Activated T-cell treated with anti-CD3 and anti-CD28 coated beads for 4 hours (primary cell): ENCODE measurements at places on chromosomes 11 and 22.
A peak's percentile ranks its signal among the peaks of the same experiment; 100 is the strongest.

GRCh38 chr11:31790649-31791048, 20.5 kb downstream of the PAX6 start:
- DNase-seq: no peak

DNA sequence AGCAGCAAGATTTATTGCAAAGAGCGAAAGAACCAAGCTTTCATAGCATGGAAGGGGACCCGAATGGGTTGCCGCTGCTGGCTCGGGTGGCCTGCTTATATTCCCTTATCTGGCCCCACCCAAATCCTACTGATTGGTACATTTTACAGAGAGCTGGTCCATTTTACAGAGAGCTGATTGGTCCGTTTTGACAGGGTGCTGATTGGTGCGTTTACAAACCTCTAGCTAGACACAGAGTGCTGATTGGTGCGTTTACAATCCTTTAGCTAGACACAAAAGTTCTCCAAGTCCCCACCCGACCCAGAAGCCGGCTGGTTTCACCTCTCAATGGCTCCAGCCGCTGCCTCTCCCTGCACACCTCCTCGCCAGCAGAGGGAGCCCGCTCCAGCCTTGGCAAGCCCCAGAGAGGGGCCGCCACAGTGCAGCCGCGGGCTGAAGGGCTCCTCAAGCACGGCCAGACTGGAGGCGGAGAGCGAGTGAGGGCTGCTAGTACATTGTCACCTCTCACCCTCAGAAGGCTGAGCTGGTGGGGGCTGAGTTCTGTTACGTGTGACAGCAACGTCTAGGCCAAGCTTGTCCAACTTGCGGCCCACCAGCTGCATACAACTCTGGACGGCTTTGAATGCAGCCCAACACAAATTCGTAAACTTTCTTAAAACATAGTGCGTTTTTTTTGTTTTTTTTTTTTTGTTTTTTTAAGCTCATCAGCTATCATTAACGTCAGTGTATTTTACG, 8.7 kb downstream of the PTH start:
- peak; percentile 53 for DNase-seq

DNA sequence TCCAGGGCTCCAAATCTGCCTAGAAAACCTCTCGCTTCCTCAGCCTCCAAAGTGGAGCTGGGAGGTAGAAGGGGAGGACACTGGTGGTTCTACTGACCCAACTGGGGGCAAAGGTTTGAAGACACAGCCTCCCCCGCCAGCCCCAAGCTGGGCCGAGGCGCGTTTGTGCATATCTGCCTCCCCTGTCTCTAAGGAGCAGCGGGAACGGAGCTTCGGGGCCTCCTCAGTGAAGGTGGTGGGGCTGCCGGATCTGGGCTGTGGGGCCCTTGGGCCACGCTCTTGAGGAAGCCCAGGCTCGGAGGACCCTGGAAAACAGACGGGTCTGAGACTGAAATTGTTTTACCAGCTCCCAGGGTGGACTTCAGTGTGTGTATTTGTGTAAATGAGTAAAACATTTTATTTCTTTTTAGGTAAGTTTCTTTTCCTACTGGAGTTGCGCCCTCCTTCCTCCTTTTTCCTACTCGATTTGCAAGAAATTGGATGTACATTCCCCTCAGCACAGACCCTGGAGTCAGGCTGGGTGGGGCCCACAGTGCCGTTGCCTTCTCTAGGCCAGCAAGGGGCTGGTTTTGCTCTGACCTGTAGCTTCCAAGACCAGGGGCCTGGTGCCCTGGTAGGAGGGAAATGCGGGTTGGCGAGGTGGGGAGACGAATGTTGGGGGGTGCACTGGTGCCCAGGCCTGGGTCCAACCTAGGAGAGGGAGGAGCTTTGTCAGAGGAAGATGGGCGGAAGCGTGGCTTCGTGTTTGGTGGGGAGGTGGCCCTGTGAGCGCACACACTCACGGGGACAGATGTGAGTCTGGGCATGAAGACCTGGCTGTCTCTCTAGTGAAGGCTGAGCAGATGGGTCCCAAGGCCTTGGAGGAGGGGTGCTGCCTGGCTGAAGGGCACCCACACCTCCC, 50.6 kb downstream of the ST14 start:
- DNase-seq: no peak

DNA sequence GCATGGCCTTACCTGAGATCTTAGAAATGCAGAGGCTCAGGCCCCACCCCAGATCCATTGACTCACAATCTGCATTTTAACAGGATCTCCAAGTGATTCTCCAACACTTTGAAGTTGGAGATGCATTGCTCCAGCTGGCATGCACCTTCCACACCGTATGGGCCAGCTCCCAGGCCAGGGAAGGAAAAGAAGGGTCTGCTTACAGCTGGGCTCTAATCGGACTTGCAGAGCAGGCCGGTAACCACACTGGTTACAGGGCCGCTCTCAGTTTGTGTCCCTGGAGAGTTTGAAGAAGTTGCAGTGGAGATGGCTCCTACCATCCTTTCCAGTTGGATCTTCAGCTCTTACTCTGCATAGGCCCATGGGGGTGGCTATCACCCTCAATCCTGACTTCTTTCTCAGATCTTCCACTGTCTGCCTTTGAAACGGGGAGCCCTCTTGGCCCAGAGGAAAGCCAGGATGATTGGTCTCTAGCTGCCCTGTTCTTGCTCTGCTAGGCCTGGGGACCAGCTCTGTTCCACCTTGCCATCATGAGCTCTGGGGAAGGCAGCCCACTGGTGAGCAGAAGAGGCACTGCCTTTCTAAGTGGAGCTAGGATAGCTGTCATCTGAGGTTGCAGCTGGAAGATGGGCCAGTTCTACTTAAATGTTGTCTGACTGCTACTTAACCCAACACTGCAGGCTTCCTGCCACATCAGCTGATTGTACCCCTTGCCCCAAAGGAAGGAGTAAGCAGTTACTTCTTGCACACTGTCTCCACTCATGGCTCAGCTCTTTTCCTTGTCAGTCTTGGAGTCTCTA, 105.6 kb upstream of the NAV2 start:
- no peak for DNase-seq

DNA sequence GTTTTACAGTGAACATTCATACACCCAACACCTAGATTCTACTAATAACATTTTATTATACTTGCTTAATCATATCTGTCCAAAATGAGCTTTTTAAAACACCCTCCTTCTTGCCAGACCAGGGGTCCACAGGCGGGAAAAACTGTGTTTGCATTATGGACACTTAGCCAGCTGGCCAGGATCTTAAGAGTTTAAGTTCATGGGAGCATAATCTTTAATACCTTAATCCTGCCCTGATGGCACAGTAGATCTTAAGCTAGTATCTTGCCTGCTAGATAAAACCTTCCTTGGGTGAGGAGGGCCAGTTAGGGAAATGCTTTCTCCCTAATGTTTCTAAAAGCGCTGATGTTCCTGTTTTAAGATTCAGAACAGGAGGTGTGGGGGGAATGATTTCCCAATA, 13.1 kb upstream of the CCDC134 start:
- DNase-seq: no peak

DNA sequence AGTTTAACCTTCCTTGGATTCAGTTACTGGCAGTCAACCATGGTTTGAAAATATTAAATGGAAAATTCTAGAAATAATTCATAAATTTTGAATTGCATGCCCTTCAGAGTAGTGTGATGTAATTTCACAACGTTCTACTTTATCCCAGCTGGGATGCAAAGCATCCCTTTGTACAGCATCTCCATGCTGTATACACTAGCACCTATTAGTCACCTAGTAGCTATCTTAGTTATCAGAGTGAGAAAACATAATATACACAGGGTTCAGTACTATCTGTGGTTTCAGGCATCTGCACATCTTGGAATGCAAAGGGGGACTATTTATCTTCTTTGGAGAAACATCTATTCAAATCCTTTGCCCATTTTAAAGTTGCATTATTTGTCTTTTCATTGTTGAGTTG, 30.8 kb downstream of the CBL start:
- DNase-seq: no peak

GRCh38 chr22:47032956-47033647, 270.7 kb downstream of the TBC1D22A start:
- no peak for DNase-seq

DNA sequence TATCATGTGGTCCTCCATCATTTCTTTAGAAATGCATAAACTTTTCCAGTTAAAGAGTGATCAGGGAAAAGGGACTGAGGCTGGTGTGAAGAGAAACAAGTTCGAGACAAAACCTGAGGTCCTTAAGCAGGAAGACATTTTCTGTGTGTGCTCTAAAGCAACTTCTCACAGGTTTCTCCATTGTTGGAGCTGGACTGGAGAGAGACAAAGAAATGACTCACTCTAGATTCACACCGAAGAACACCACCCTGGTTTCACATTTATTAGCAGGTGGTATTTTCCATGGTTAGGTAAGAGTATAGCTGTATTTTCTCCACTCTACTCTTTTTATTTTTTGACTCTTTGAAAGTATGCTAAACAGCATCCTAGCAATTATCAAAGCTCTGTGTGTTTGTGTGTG, 736.4 kb downstream of the KCNA4 start:
- DNase-seq: no peak

DNA sequence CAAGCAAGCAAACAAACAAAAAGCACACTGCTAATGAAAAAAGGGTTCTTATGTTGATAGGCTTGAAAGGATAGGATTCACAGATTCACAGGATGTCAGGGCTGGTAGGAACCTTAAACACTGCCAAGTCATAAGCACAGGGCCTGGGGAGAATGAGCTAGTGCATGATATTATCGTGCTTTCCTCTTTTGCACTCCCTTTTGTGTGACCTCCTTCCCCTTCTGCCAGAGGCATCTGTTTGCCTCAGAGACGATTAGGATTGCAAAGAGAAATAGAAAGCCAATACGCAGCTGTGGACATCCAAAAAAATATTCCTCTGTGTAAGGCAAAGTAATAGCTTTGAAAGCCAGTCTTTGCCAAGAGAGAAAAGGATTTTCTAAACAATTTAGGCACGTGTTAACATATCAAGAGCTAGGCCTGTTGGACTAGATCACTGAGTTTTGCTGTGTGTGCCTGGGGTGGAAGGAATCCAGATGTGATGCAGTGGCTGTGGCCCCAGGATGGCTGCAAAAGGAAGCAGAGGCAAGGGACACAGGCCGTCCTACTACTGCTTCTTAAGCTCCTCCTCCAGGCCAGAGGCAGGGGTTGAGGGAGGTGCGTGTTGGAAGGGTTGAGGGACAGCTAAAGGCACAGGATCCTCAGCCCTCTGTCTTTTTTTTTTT, 30.6 kb downstream of the MCHR1 start:
- DNase-seq: no peak

DNA sequence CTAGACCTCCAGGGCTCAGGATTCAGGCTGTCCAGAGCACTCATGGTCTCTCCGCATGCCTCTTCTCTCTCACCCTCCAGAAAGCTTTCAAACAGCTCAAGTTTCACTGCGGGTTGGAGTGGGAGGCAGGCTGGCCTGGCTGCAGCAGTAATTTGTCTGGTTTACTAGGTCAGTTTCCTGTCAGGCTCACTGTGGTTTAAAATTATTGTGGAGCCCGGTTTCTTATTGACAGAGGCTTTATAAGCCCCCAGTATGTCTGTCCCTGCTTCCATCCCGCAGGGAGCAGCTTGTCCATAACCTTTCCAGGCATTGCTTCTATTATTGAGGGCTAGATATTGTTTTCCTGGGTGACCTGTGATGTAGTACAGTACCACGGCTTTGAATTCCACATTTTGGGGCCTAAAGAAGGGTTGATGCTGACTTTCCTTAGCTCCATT, 235.3 kb upstream of the SORL1-AS1 start:
- no peak for DNase-seq

DNA sequence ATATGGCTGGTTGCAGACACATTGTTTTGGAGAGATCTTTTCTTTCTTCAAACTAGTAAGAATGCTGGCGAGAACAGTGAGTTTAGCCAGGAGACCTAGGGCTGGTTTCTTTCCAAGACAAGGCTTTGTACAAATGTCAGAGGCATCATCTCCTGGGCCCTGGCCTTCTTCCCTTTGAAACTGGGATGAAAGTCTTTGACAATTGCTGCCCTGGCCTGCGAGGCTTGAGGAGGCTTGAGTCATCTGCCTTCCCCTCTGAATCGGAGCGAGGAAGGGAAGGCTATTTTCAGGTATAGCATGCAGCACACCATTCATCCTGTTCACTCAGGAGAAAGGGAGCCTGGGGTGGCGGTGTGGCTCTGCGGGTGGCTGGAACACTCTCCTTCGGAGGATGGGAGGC, 21.5 kb upstream of the PARVG start:
- no peak for DNase-seq

GRCh38 chr11:129895126-129896041, at the start of gene NFRKB:
Gene NFRKB, minus strand, starts transcription at chr11:129895578. Its CDS starts 2,729 bp downstream, at chr11:129892849.
- DNase-seq: peak; percentile 86

- DNase-seq: no peak
Observed at GRCh38 chr22:30879415-30879797, 89.2 kb downstream of the MORC2 start.

DNA sequence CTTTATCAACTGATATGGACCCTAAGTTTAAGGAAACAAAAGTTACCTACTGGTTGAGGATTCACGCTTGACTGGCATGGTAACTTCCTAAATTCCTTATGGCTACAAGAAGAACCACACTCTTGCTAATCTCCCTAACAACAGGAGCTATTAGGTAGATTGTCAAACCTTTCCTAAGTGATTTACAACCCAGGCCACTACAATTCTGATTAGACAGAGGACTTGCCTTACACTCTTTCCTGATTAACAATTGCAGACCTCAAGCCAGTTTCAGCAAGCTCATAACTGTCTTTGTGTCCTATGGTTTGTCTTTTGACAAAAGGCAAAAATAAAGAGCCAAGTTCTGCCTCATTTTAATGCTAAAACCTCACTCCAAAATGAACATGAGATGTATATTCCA, 16.3 kb downstream of the OR52K2 start:
- no peak for DNase-seq

GRCh38 chr22:31150615-31151014, 9.4 kb upstream of the RNF185 start:
- no peak for DNase-seq

DNA sequence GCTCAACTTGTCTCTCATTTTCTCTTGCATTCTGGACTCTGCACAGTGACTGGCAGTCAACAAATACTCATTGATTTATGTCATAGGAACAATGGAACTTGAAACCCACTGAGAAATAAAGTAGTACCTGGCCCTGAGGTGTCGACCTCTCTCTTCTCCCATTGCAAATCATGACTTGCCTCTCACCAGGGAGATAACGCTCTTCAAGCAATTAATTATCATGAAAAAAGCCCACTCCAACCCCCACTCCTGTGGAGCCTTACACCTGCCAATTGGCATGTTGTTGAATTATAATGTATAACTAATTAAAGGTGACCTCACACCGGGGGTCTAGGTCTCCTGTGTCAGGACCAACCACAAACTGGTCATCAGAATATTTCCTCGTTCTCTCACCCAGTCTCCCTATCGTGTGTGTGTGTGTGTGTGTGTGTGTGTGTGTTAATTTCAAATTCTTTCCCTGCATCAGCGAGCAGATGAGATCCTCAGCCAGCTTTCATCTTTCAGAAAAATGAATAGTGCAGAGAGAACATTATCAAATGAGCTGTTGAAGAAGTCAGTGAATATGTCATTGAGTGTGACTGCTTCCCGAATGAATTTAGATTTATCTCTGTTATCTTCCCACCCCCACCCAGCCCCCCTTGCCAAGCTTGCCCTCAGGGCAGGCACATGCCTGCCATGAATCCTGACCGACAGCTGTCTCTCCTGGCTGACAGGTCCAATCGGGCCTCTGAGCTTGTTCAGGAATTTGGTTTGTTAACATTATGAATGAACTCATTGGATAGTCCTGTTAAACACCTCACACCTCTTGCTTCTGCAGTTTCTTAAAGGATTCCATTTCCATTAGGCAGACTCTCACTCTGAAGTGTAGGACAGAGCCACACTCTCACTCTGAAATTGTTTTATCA, 357.4 kb downstream of the INSC start:
- DNase-seq: no peak
